Activated gamma-delta T cell treated with Interleukin-2 at 50 U/mL for 16 hours (primary cell): ENCODE measurements at places on chromosomes 4 and X.

GRCh38 chr4:106898621-106899230 is 137.4 kb downstream of the DKK2 start:
- no peak for DNase-seq

DNA sequence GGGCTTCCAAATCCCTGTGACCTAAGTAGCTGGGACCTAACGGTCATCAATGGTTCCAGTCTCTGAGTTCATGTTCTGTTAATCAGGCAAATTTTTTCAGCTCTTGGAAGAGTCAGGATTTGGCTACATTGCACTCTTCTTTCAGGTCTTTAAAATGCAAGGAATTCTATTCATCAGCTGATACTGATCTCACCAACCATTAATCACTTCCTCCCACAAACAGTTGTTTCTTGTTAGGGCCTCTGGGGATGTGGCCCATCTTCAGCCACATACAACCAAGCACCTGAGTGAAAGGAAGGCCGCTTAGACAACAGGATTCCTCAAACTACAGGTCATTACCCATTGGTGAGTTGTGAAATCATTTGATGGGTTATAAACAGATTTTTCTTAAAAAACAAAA is 71.7 kb downstream of the FANCB start:
- DNase-seq, result no peak

GRCh38 chr4:108861334-108861733 is 98.5 kb upstream of the ETNPPL start:
- DNase-seq, result no peak

DNA sequence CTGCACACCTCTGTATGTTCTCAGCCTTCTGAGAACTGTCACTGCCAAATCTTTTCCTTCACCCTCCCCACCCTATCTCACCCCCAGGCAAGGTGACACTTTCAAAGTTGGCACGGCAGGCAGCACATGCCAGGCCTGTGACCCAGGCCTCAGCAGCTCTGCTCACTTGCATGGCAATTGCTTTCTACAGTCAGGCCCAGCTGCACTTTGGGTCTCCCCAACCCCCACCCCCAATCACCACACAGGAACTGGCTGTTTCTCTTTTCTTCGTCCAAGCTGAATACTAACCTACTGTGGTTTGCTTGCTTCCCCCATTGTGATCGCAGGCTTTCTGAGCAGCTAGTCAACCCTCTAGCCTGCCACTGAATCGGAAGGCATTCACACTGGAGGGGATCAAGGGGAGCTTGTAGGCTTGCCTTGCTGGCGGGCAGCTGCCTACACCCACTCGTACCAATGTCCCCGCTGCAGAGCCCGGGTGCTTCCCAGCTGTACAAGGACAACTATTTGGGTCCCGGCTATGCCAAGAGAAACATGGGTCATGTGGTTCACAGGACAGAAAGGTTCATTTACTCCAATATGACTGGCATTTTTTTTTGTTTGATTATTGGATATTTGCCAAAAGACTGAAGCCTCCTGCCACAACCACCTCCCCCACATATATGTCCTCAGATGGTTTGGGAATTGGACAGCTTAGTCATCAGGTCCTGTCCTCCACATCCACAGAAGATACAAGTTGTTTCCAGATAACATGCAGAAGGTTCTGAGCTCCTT is 28.1 kb downstream of the SLC25A43 start:
- peak; percentile 19 for DNase-seq

- DNase-seq, result no peak
Measured at GRCh38 chr4:53598483-53598882, 7.2 kb upstream of the LNX1 start.

GRCh38 chr4:19850909-19851308 is 400.8 kb upstream of the SLIT2 start:
- no peak for DNase-seq

DNA sequence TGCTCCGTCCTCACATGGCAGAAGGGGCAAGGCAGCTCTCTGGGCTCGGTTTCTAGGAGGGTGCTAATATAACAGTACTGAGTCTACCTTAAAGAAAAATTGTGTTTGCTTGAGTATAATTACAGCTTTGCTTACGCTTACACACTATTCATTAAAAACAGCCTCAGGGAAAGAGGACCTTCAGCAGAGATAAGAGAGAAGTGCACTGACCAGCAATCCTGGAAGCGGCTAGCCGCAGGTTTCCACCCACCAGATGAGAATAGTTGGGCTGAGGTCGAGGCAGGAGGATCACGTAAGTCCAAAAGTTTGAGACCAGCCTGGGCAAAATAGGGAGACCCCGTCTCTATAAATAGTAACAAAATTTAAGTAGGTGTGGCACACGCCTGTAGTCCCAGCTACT is 15.2 kb upstream of the MRFAP1 start:
- DNase-seq, result no peak

GRCh38 chr4:182698212-182698611 is 219.0 kb downstream of the DCTD start:
- DNase-seq, result no peak

DNA sequence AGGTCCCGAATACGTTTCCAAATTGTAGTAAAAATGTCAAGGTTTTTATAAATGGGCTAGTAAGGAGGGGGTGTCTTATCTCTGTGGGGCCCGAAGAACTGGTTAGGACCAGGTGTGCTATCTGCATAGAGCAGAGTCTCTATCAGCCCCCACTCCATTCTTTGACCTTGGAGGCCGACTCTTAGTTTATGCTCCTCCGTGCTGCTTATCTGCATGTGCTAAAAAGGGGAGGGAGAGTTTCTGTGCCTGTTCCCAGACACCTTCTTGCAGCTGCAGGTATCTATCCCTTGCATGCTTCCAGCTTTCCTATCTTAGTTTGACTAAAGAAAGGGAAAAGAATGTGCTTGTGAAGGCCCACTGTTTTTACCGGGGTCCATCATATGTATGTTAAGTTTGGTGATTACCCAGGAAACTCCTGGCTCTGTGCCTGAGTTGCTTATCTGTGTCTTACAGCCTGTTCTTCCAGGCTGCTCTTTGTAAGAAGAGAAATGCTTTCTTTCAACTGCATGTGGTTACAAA is 28.6 kb upstream of the NAF1 start:
- no peak for DNase-seq

GRCh38 chr4:99722725-99723124 is 65.1 kb upstream of the C4orf54 start:
- no peak for DNase-seq
